Hypothalamus (tissue), 51 donors: ENCODE measurements at places on chromosomes 12 and 14.

DNA sequence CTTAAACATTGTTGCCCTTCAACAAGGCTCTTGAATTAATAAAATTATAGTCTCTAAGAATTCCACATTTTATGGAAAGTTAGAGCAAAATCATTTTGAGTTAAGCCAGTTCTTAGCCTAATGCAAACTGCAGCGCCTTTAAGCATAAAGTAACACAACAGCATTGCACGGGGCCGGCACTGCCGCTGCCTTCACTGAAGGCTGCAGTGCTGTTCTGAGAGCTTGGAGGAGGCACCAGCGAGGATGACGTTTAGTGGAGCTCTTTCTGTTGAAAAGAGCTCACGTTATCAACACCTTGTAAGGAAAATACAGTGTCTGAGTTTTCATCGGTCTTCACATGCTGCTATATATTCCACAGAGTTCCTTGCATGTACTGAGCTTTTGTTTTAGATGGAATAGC is 38.3 kb upstream of the DYNC1H1 start:
- no peak for DNase-seq

- no peak for DNase-seq
Measured at GRCh38 chr14:100828031-100828769, 2.3 kb downstream of the MEG3 start.

DNA sequence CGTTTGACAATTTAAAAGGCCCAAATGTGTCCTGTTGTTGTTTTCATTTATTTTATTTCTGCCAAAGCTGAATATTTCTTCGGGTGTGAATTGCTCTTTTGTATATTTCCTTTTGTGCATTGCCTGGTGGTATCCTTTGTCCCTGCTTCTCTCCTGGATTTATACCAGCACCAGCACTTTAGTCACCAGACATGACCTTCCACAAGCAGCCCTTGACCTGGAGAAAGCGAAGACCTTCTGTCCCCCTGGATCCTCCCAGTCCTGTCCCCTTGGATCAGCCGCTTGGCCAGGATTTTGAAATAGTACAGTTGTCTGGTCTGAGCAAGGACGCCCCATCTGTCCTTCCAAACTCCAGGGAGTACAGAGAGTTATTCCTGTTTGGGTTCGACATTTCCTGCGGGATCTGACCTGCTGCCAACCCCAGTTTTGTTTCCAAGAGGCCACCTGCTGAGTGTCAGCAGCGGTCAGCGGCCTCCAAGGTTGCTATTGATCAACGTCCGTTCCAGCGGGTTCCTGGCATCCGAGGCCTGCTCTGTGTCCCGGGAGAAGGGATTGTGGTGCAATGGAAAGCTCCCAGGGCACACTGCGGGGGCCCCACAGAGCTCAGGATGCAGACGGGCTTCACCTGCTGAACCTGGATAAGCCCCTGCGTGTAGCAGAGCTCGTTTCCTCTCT is 45.1 kb upstream of the CHGA start:
- DNase-seq = no peak

DNA sequence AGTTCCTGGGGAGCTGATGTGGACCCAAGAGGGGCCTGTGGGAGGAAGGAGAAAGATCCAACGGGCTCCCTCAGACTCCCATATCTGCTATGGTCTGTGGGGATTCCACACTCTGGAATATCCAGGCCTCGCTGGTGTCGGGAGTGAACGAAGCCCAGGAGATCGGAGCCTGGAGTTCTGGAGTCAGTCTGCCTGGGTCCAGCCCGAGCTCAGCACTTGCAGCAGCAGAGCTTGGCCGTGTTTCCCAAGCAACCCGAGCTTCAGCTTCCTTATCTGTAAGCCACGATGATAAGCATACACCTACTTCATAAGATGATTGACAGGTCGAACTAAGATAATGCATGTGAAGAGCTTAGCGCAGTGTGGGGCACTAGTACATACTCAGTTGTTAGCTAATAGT is 10.1 kb downstream of the LTBP2 start:
- no peak for DNase-seq

- no peak for DNase-seq
Measured at GRCh38 chr12:113261847-113262470, 40.7 kb downstream of the TPCN1 start.

DNA sequence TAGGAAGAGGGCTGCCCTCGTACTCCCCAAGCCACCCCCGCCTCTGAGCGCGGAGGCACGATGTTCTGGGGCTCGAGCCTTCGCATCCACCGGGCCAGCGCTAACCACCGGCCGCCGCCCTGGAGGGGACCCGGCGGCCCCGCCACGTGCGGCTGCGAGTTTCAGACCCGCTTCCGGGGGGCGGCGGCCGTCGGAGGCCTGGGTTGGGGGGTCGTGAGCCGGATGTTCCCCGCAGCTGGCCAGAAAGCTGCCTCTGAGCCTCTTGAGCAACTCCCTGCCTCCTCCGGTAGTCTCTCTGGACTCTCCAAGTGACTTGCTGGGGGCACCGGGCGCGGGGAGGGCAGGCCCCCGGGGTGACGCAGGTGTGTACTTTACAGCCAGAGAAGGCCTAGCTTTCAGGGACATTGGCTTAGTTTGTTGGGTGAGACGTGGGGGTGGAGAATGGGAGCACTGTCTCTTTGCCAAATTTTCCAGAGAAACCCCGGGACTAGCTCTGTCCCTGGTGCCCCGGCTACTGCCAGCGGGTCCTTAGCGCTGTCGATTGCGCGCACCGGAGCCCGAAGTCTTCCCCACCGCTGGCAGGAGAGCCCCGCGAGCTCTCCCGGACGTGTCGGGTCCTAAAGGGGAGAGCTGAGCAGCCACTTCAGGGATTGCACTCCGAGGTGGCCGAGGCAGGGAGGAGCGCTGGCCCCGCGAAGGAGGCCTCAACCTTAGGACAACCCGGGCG is 15.6 kb downstream of the OTX2 start:
- DNase-seq = no peak

DNA sequence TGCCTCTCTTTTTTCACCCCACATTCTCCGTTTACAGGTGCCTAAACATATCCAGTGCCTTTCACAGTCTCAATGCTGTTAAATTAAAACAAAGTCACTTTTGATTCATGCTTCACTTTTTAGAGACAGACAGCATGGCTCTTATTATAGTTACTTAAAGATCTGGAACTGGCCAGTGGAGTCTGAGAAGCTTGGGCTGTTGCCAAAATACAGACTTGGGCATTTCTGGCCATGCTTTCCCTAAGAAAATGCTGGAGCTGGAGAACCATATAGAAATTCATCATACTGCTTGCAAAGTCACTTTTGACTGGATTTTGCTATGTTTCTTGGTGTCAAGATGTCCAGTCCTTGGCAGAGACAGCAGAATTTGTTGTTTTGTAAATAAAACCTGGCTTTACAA is 12.2 kb upstream of the GPR68 start:
- no peak for DNase-seq

DNA sequence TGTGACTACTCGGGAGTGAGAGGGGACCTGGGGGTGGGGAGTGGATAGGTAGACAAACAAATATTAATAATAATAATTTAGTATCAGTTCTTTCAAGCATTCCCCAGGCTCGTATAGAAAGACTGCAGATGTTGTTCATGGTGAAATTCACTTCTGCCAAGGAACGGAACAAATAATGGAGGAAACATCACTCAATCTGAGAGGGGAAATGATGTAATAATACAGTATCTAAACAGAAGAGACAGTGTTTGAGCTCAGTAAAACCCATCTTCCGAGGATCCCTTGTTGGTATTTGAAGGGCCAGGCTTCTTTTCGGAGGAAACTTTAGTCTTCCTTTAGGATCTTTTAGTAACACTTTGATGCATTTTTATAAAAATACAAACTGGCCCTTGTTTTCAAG is 114.2 kb downstream of the KCNK10 start:
- DNase-seq = no peak
